ENCODE measurements at places on chromosomes 4 and X. TPM values are rescaled to one million over a fixed set of nuclear protein-coding genes. Genes with fewer than 3 reads are reported as not detected.
A peak's percentile ranks its signal among the peaks of the same experiment; 100 is the strongest.

The CXXC4 gene
- polyA plus RNA-seq: 2.1 TPM

The RBM46 gene
- 0.14 TPM for polyA plus RNA-seq

The HERC5 gene
- 2.0 TPM for polyA plus RNA-seq

The RASGEF1B gene
- 5.2 TPM for polyA plus RNA-seq

The GPR82 gene
- 0.05 TPM for polyA plus RNA-seq

The XAGE2 gene
- 1.3 TPM for polyA plus RNA-seq

DNA sequence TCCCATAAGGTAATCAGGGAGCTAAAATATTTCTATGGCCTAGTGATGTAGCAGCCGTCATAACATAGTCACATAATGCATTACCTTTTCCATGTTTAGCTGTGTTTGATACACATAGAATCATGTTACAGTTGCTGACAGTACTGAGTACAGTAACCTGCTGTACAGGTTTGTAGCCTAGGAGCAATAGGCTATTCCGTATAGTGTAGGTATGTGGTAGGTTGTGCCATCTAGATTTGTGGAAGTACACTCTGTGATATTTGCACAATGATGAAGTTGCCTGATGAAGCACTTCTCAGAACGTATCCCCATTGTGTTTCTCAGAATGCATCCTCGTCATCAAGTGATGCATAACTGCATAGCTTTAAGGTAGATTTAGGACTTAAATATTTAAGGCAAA is 495.6 kb upstream of the ZFP42 start:
- DNase-seq: no peak

DNA sequence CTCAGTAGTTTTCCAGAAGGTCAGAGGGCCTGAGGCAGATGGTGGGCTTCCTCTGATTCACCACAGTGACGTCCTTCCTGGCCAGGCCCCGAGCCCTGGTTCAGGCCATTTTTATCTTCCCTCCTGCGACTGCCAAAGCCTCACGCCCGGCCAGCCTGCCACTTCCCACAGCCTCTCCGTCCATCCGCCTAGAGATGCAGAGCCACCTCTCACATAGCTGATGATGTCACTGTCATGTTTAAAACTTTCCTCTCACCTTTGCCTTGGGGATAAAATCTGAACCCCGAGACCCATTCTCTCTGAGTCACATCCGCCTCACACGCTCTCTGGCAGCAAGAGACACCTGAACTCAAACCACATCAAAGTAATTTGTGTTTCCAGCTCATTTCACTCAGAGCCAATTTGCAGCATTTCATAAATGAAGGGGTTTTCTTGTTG is 175.3 kb downstream of the QDPR start:
- DNase-seq: no peak

DNA sequence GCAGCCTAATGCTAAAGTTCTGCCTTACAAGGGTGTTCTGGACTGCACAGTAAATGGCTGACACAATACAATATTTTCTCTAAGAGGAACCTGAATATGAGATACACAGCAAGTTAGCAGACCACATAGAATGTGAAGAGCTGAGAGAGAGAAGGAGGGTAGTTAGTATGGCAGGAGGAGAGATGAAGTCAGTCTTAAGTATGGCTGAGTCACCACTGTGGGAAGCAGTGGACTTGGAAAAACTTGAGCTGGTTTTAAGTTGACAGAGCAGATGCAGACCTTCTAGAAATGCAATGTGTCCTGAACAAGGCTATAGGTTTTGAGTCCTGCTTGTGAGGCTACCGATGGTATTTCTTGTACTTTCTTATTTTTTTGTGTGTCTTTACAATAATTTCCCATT is 172.5 kb downstream of the SH2D1A start:
- no peak for DNase-seq

DNA sequence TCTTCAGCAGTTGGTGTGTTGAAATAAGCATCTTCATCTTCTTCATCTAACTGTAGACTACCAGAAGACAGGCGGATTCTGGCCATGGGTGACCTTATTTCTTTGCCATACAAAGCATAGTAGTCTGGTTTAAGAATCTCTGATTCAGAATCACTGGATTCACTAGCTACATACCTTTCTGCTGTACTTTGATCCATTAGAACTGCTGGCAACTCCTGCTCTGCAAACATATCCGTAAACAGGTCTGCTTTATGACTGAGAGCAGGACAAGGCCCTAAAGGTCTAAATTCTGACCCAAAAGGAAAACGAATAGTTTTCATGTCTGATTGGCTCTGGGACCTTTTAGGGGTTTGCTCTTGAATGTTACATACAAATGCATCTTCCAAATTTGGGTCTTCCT is 49.9 kb downstream of the FRMD7 start:
- DNase-seq: no peak

GRCh38 chrX:134249241-134249640 is 12.3 kb downstream of the CCDC160 start:
- DNase-seq: no peak

DNA sequence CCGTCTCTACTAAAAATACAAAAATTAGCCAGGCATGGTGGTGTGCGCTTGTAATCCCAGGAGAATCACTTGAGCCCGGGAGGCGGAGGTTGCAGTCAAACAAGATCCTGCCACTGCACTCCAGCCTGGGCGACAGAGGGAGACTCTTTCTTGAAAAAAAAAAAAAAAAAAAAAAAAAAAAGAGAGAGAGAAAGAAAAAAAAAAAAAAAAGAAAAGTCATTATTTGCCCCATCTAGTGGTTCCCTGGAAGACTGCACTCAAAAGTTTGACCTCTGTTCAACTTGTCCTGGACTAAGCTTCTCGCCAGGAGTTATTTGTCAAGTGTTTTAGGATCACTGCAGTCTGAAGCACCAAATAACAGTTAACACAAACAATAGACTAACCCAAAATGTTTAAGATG is 45.3 kb upstream of the KCTD8 start:
- DNase-seq: no peak

DNA sequence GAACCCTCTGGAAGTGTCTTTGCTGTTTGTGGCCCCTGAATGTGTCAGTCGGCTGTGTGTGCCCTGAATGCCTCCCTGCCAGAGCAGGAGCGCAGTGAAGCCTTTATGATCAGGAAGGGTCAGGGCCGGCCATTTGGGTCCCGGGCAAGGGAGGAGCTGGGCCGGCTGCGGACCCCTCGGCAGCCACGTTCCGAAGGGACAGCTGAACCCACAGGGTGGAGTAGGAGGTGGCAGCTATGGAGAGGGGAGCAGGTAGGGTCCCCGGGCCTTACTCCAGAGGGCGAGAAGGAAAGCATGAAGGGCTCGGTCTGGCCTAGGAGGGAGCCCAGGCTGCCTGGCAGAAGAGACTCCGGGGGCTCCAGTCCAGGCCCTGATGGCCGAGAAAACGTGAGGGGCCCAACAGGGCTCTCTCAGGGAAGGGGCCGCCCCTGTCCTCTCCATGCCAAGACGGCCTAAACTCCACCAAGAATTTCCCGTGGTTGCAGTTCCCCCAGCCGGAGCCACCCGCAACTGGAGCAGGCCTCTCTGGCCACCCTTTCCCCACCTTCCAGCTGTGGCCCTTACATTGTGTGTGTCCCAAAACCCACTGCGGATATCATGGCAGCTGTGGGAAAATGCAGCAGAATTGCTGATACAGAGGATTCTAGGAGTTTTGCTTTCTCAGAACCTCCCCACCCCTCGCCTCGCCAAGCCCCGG is 182.2 kb upstream of the STK26 start:
- no peak for DNase-seq

GRCh38 chr4:8707045-8707781 is 114.6 kb downstream of the CPZ start:
- no peak for DNase-seq

- no peak for DNase-seq
Measured at GRCh38 chrX:148542481-148543255, 42.3 kb downstream of the AFF2 start.

GRCh38 chrX:68203211-68203610 is 230.1 kb downstream of the OPHN1 start:
- no peak for DNase-seq

DNA sequence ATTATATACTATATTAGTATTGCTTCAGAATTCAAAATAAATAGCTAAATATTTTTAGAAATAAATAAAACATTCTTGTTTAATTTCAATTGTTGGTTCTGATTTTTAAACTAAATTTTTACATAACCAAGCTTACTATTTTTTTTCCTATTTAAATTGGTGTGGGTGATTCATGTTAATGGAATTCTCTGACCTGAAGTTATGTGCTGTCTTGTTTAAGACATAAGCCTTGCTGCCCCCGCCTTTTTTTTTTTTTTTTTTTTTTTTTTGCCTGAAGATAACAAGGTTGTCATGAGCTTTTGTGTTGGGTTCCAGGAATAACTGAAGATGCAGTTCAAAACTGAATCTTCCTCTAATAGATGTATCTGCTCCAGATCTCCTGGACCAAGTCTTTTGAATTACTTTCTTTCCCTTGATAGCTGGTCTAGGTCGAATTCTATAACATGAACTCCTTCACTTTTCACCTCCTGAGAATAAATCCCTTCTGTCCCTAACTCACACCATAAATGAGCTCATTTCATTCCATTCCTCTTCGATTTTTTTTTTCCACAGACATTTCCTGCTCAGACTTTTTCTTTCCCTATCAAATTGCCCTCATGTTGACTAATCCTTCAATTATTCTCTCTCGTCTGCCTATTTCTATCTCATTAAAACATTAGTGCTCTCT is 261.5 kb upstream of the FTHL17 start:
- DNase-seq: no peak

- no peak for DNase-seq
Measured at GRCh38 chr4:85302756-85303155, 172.2 kb upstream of the ARHGAP24 start.

GRCh38 chr4:153748378-153748777 is 11.4 kb downstream of the RNF175 start:
- DNase-seq: no peak

DNA sequence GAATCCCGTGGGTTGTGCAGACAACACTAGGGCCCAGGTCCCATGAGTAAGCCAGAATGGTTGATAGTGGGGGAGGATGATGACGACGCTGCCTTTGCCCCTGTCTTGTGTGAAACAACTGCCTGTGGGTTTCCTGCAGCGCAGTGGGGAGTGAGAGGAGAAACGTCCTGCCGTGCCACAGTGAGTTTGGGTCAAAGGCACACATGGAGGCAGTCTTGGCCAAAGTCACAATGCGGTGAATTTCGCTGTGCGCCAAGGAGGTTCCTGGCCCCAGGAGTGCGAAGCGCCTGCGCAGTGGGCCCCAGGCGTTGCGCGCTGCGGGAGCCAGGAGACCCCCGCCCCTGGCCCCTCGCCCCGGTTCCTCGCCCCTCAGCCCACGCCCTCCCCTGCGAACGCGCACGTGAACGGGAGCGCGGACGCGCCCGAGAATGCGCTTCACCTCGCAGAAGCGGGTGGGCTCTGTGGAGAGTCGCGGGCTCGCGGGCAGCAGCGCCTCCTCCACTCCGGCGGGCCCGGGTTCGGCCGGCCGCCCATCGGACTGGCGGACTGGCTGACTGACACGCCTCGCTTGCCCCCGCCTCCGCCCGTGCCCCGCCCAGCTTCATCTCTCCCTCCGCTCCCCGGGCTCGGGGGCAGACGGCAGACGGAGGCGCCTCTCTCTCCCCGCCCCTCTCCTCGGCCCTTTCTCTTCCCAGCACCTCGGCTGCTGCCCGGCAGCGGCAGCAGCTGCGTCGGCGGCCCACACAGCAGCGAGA is at the start of gene NUDT10:
Gene NUDT10, plus strand, starts transcription at position 635 of the 755 bp plus-strand sequence. CDS start 144 bp downstream, outside the sequence.
- DNase-seq: peak; percentile 37

DNA sequence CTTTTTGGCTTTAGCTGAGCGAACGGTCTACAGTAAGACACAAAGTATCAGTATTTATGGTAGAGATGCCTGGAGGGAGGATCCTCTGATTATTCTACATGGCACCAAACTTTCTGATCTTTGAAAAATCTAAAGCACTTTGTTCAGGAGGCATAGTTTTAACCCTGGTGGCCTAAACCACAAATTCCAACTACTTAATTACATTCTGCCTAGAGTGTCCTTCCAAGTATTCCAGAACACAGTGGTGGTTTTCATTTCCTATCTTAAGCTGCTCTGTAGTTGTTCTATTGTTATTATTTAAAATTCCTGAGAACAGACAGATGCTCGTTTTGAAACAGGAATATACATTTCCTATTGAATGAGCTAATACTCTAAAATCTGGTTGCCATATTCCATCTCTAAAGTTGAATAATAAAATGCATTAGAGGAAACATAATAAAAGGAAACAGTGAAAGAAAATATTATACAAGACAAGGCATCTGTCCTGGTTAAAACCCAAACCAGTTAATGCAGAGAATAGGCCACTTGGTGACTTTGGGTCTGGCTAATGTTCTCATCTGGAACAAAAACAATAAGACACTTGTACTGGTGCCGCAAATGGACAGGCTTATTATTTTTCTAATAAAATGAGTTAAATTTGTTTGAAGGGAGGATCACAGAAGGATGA is 657.4 kb downstream of the SPRY1 start:
- no peak for DNase-seq
